ENCODE measurements at places on chromosomes 1 and 21. TPM values are rescaled to one million over a fixed set of nuclear protein-coding genes. Genes with fewer than 3 reads are reported as not detected.

AMY2A gene
- not detected for total RNA-seq

ASCL5 gene
- not detected for total RNA-seq

CD5L gene
- not detected for total RNA-seq

DNA sequence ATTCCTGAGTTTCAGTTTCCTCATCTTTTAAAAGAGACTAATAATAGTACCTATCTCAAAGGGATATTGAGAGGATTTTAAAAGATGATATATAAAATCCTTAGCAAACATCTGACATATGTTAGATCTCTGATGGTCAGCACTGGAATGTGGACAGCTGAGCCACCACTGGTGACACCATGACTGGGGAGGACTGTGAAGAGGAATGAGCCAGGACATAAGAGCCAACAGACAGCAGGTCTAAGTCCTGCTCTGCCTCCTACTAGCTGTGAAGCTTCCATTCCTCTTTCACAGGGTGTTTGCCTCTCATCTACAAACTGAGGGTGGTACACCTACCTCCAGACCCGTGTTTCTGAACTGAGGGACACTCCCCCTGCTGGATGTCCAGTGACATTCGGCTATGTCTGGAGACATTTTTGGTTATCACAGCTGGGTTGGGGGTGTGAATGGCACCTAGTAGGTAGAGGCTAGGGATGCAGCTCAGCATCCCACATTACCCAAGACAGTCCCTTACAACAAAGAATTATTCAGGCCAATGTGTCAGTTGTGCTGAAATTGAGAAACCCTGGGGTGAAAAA lies 109.1 kb upstream of the OLIG2 start:
- no peak overlapping the region for H3K4me3 ChIP-seq
- no peaks in the 10 kb centered on the region for H3K36me3 ChIP-seq
- no peaks in the 10 kb centered on the region for H3K27me3 ChIP-seq
- no peak for DNase-seq
- no peaks in the 10 kb centered on the region for H3K4me1 ChIP-seq

- peak overlapping the region; percentile 61 for H3K27ac ChIP-seq
- H3K4me1 ChIP-seq = peaks cover 18% of the 10 kb centered on the region
- no peaks in the 10 kb centered on the region for H3K36me3 ChIP-seq
- DNase-seq = no peak
- no peaks in the 10 kb centered on the region for H3K27me3 ChIP-seq
- H3K4me3 ChIP-seq = no peak overlapping the region
These were observed 38.2 kb downstream of the SLC9A1 start for GRCh38 chr1:27116697-27117096.

DNA sequence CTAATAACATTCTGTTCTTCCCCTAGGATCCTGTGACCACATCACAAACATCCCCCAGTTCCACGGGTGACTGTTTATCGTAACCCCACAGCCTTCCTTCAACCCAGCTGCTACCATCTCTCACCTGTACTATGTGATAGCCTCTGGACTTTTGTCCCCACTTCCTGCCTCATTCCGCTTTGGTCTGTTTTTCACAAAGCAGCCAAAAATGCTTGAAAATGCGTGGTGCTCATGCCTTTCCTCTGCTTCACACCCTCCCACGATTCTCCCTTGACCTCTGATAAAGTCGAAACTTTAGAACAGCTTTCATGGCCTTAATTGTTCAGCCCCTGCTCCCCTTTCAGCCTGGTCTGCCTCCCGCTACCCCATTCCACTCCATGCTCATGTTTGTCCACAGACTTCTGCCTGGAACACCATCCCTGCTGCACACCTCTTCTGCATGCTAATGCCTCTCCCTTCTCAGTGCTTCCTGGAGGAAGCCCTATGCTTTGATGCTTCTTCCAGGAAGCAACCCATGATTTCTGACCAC lies 165.6 kb downstream of the PLPP3 start:
- H3K27ac ChIP-seq = no peak overlapping the region
- no peak overlapping the region for H3K4me3 ChIP-seq
- DNase-seq = no peak
- no peaks in the 10 kb centered on the region for H3K36me3 ChIP-seq
- no peaks in the 10 kb centered on the region for H3K27me3 ChIP-seq
- H3K4me1 ChIP-seq = peaks cover 2% of the 10 kb centered on the region

DNA sequence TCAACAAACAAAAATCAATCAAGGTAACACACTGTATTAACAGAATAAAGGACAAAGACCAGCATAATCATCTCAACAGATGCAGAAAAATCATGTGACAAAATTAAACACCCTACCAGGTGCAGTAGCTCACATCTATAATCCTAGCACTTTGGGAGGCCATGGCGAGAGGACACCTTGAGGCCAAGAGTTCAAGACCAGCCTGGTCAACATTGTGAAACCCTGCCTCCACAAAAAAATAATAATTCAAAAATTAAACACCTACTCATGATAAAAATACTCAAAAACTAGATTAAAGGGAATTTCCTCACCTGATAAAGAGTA lies 35.3 kb downstream of the PIK3R3 start:
- no peak overlapping the region for H3K4me3 ChIP-seq
- no peaks in the 10 kb centered on the region for H3K27me3 ChIP-seq
- no peak overlapping the region for H3K27ac ChIP-seq
- DNase-seq = no peak
- no peaks in the 10 kb centered on the region for H3K4me1 ChIP-seq

GRCh38 chr1:154190550-154190949 lies 1.4 kb downstream of the TPM3 start:
- no peaks in the 10 kb centered on the region for H3K4me1 ChIP-seq
- no peak for DNase-seq
- no peaks in the 10 kb centered on the region for H3K36me3 ChIP-seq
- H3K4me3 ChIP-seq = no peak overlapping the region
- no peaks in the 10 kb centered on the region for H3K27me3 ChIP-seq

Measured in Peyer's patch (tissue), 4 donors.